EH (cell line): ENCODE measurements at places on chromosomes 5 and 9.

GRCh38 chr9:137095664-137096517 is 9.1 kb downstream of the MAN1B1 start:
- DNase-seq, result no peak

GRCh38 chr9:121217609-121218292 is 16.1 kb upstream of the RAB14 start:
- DNase-seq, result peak; percentile 44

DNA sequence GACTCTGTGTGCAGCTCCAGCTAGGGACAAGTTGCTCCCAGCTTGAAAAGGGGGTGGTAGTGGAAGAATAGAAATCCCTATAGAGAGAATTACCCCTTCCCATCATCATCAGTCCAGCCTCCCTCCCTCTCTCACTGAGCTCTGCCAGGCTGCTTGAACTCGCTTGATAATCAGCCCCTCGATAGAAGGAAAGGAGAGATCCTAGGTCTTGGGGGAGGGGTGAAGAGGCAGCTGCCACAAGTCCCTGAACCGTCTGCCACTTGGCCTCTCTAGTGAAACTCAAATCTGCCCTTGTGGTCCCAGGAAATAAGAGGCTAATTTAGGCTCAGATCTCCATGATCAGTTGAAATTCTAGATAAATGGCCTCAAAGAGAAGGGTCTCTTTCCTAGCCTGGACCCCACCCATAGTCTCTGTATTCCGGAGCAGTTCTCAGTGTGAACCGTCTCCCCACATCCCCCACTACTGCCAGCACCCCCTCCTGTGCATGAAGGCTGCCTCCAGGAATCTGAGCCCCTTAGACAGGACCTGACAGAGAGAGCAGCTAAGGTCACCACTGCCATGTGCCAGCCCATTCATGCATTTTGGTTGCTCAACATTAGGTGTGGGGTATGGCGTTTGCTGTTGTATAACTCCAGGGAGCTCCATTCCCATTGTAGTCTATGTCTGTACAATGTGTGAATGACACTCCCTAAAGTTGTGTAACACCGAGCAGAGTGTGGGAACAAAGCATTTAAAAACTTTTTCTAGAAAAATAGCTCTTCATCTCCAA is 5.5 kb downstream of the DNAJB5 start:
- peak; percentile 60 for DNase-seq

- DNase-seq, result no peak
Measured at GRCh38 chr9:99027443-99027842, 77.5 kb upstream of the TGFBR1 start.

DNA sequence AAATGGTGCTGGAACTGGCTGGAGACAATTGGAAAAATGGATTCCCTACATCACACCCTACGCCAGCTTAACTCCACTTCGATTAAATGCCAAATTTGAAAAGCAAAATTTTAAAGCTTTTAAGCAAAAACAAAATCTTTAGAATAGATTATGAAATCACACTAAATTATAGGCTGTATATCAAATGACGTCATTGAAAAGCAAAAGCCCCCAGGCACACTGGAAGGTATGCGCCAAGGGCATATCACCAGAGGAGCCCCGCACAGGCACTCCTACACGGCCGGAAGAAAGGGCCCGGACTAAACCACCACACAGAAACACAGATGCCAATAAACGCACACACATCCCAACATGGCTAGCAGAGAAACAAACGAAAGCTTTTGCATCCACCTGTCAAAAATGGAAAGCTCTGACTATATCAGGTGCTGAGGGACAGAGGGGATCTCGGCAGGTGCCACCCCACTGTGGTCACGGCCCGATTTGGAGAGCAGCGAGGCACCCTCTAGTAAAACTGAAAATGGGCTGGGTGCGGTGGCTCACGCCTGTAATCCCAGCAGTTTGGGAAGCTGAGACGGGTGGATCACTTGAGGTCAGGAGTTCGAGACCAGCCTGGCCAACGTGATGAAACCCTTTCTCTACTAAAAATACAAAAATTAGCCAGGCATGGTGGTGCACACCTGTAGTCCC is 17.0 kb upstream of the MXD3 start:
- no peak for DNase-seq

- DNase-seq, result no peak
Measured at GRCh38 chr9:79756414-79756813, 184.6 kb downstream of the TLE4 start.

DNA sequence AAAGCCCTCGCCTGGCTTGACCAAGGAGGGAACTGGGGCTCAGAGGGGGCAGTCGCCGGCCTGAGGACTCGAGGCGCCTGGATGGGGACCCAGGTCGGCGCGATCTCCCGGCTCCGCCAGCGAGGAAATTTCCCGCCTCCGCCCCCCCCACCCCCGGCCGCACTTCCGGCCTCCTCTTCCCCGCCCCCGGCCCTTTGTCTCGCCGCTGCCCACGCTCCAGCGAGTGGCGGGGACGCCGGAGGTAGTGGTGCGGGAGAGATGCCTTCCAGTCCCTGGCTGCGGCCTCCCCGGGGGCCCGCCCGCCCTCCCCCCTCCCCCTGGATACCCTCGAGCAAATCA is 448 bp upstream of the GPRIN1 start:
- DNase-seq, result no peak

DNA sequence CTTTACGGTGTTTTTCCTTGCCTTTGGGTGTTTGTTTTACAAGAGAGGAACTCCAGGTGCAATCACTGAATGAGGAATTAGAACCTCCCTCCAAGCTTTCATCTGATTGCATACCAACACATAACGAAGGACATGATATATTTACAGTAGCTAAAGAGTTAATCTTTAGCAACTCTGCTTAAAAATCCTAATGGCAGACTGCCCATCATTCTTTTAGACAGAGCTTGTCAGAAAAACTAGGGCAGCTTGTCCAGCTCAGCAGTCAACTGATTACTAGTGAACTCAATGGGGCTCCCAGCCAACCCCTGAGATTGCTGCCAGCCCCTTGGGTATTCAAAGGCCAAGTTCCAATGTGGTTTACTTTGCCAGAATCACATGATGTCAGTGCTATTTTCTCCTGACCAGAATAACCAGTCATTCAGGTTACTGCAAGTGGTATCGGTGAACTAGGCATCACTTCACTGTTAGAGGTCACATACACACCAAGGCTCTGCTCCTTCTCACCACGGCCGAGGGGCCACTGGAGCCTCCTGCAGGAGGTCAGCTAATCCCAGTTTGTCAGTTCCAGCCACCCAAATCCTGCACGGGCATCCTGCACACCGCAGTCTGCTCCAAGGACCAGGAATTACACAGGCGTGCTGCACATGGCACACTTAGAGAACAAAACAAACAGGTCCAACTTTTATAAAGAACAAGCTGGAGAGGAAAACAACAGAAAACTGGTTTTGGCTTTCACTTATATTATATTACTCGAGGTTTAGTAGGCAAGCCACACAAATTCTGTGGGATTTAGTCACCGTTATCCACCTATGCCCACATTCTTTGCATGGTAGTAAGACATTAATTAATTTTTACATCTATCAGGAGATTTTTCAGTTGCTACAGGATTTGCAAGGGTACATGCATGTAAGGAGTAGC is 62.5 kb downstream of the NFIB start:
- DNase-seq, result peak; percentile 13

- peak; percentile 4 for DNase-seq
Measured at GRCh38 chr5:1901061-1901460, 18.3 kb upstream of the IRX4 start.

- DNase-seq, result peak; percentile 47
Measured at GRCh38 chr5:139468421-139468931, 2.3 kb upstream of the SMIM33 start.

- peak; percentile 69 for DNase-seq
Measured at GRCh38 chr9:104831681-104832080, 67.8 kb downstream of the NIPSNAP3B start.

DNA sequence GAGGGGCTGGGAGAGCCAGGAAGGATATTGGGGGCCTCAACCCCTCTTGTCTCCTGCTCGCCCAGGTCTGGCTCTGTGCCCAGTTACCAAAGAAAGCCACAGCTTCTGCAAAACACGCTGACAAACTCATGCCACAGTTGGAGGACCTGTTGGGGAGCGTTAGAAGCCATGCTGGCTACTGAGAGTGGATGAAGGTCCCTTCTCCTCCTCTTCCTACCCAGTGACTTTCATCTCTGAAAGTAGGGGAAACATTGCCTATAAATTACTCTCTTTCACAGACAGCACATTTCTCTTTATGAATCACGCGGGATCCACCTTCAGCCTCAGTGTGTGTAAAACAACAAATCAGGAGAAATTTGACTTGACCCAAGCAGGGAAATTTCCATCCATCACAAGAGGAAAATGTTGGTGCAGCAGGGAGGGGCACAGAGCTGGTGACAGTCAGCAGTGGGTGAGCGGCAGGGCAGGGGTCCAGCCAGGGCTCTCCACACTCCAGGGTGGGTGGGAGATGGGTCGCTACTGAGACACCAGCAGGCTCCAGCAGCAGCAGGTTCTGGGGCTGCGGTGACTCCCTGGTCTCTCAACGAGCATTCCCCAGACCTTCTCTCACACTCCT is 181.9 kb downstream of the FGF18 start:
- no peak for DNase-seq

GRCh38 chr9:72140586-72140985 is 8.7 kb upstream of the GDA start:
- no peak for DNase-seq
